Stimulated activated naive B cell treated with anti-CD40 and anti-IgM and Interleukin-4, amounts not matched to agents 10 μg/mL and 1 μg/mL and 100 μg/mL, for 72 hours (primary cell): ENCODE measurements at places on chromosomes 16 and 17.

- DNase-seq = no peak
Measured at GRCh38 chr17:4808378-4808767, 1.4 kb downstream of the PLD2 start.

GRCh38 chr17:2478458-2478857 is 33.2 kb downstream of the METTL16 start:
- DNase-seq = no peak

DNA sequence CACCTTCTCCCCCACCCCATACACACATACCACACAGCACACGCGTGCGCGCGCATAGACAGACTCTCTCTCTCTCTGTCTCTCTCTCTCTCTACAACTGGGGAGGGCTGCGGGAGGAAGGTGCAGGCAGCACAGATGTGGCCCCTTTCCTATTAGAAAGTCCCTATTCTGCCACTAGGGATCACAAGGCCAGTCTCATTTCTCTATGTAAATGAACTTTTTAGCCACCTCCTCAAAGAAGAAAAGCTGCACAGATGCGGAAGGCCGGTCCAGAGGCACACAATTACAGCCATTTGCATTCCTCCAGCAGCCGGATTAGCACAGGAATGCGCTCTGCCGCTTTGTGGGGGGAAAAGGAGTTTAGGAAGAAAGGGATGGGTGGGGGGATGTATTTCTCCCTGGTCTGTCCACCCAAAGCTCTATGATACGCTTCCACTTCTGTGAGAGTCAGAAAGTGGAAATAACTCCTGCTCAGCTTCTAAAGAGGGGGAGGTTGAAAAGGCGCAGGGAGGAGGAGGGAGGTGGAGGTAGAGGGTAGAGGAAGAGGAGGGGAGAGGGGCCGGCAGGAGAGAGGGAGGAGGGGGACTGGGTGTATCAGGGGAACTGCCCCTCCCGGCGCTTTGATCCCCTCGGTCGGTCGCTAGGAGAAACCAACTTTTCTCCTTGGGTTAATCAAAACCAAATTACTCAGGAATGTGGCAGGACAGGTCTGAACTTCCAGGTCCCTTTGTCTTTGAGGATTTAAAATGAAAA is 11.7 kb downstream of the ZFHX3 start:
- DNase-seq = peak; percentile 50

GRCh38 chr17:58436805-58437239 is 19.5 kb upstream of the RNF43 start:
- no peak for DNase-seq

DNA sequence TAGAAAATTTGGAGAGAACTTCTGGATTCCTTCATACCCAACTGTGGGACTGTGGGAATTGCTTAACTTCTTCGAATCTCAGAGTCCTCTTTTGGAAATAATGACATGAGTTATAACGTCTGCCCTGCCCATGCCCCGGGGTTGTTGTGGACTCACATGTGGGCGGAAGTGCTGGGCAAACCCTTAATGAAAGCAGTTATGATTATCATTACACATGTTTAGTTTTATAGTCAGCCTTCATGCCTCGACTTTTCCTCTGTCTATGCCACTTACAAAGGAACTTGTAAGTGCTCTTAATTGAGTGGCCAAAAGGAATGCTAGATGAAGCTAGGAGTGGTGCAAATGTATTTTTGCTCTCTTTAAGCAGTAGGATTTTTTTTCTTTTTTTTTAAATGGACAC is 3.9 kb downstream of the KRT27 start:
- no peak for DNase-seq

- DNase-seq = no peak
Measured at GRCh38 chr17:33330877-33331276, 37.8 kb upstream of the ASIC2 start.

DNA sequence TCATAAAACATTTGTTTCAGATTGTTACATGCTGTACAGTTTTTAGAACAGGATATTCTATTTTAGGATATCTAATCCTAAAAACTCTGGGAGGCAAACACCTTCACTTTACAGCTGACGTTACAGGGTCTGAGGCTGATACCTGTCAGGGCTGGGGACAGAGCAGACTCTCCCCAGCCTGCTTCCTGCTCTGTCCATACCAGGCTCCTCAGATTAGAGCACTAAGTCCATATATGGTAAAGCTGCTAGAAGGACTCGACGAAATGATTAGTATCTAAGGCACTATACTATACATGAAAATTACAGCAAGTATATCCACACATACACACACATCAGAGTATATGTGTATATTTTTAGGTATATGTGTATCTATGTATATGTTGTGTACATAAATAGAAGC is 125.2 kb downstream of the ZFHX3 start:
- no peak for DNase-seq
